ENCODE measurements at places on chromosomes 3 and 15.

DNA sequence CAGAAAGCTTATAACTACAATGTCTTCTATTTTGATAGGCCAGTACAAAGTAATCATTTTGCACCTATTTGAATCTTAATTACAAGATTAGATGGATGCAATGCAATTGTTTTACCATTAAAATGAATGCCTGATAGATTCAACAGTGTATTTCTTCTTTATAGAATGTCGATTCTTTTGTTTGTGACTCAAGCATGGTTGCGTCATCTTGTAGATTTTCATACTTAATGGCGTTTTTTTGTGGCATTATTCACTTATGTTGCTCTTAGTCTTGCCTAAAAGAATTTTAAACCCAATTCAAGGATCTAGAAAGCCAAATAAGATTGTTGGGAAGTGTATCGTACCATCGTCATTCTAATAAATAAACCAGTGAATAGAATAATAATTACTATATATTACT is 21.4 kb downstream of the ZBTB38 start:
- no peak for DNase-seq

DNA sequence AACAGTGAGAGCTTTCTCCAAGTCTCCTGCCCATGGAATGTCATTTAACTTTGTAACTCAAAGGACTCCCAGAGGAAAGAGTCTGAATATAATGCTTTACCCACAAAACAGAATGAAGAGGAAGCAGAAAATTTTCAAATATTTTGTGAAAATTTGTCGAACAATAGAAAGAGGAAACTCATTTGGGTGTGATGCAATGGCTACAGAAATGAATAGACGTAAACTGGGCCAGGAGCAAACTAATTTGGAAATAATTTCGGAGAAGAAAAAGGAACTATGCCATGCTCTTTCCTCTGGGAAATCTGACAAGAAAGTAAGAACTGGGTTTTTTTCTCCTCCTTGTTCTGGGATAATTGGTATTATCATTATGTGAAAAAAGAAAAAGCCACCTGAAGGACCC is 11.2 kb upstream of the SUMF1 start:
- peak; percentile 89 for DNase-seq

DNA sequence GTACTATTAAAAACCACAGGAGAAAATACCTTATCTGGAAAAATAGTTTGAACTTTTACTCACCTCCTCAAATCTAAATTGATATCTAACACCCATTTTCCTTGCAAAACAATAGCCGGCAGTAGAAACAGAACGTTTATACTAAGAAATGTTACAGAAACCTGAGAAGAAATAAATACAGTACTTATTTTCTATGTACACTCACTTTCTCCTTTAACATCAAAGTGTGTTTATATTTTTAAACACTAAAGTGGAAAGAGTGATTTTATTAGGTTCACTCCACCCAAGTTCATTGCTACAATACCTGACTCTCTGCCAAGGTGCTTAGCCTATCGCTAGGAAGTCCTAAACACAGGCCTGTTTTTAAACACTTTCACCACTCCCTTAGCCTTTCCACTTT is 87.8 kb upstream of the TJP1 start:
- no peak for DNase-seq

- no peak for DNase-seq
These were observed 91.7 kb downstream of the SPRED1 start for GRCh38 chr15:38344351-38344750.

DNA sequence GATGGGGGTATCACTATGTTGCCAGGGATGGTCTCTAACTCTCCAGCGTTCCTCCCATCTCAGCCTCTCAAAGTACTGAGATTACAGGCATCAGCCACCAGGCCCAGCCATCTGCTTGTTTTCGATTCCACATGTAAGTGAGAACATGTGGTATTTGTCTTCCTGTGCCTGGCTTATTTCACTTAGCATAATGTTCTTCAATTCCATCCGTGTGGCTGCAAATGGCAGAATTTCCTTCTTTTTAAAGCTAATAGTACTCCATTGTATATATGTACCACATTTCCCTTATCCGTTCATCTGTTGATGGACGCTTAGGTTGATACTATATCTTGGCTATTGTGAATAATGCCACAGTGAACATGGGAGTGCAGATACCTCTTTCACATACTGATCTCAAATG is 70.6 kb downstream of the ASB7 start:
- no peak for DNase-seq
